B cell (primary cell): ENCODE measurements at places on chromosomes 5 and 9.

- peak; percentile 74 for DNase-seq
- H3K27ac ChIP-seq = no peak overlapping the region
- no peaks in the 10 kb centered on the region for H3K27me3 ChIP-seq
Observed at GRCh38 chr5:36728697-36729543, 122.5 kb downstream of the SLC1A3 start.

DNA sequence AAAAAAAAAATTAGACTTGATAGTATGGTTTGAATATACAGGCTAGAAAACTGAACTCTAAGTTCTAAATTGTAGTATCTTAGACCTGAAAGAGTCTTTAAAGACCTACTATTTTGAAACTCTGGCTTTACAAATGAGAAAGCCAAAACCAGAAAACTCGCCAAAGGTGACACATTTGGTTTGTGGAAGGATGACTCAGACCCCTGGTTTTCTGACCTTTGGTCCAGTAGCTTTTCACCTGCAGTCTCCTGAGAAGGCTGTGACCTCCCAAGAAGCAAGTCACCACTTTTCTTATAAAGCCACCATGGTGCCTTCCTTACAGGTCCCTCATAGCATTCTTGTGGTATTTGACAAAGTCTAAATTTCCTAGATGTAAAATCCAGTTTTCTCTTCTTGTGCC, 102.1 kb upstream of the CEP78 start:
- H3K27ac ChIP-seq = no peak overlapping the region
- H3K4me1 ChIP-seq = no peaks in the 10 kb centered on the region
- DNase-seq = no peak
- H3K36me3 ChIP-seq = no peaks in the 10 kb centered on the region
- H3K27me3 ChIP-seq = no peaks in the 10 kb centered on the region

DNA sequence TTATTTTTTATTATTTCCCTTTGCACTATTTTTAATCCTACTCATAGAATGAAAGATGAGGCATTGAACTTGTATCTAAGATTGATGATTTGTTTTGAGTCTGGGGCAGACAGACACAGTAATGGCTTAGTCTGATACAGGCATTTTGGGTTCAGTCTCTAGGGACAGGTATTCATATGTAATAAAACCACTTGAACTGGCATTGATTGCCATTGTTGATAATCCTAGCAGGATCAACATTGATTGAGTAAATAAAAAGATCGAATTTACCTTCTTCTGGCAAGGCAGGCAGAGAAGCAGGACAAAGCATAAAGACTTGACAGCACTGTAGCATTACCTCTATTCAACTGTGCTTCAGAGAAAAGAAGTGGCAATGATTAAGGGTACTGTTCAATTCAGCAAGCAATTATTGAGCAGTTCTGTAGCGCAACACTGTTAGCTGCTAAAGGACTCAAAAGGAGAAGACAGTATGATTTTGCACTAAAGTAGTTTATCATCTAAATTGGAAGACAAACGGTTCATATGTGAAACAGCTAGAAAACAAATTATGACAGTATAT, 144.4 kb downstream of the COMMD10 start:
- H3K4me3 ChIP-seq = no peak overlapping the region
- H3K27ac ChIP-seq = no peak overlapping the region

DNA sequence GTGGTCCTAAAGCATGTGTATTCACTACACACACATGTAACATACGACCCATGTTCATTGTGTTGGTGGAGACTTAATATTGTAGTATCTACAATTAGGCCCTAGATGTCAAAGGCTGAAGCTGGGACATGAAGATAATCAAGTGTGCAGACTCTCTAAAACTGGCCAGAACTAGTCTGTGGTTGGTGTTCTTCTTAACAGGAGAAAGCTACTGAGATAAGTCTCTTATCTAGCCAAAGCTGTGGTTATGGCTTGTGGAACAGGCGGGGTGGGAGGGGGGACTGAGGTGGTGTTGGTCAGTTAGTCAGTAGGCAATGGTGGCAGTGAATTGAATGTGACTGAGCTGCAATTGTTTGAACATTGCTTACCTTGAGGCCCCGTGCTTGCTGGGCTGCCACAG, 112.7 kb upstream of the SLC24A2 start:
- no peaks in the 10 kb centered on the region for H3K4me1 ChIP-seq
- no peaks in the 10 kb centered on the region for H3K36me3 ChIP-seq
- no peak overlapping the region for H3K4me3 ChIP-seq
- no peak for DNase-seq
- H3K27me3 ChIP-seq = no peaks in the 10 kb centered on the region

- H3K36me3 ChIP-seq = no peaks in the 10 kb centered on the region
- peaks cover 17% of the 10 kb centered on the region for H3K4me1 ChIP-seq
- no peaks in the 10 kb centered on the region for H3K27me3 ChIP-seq
- peak overlapping the region; percentile 96 for H3K4me3 ChIP-seq
- DNase-seq = no peak
Observed at GRCh38 chr5:159263569-159263905, 447 bp downstream of the UBLCP1 start.

DNA sequence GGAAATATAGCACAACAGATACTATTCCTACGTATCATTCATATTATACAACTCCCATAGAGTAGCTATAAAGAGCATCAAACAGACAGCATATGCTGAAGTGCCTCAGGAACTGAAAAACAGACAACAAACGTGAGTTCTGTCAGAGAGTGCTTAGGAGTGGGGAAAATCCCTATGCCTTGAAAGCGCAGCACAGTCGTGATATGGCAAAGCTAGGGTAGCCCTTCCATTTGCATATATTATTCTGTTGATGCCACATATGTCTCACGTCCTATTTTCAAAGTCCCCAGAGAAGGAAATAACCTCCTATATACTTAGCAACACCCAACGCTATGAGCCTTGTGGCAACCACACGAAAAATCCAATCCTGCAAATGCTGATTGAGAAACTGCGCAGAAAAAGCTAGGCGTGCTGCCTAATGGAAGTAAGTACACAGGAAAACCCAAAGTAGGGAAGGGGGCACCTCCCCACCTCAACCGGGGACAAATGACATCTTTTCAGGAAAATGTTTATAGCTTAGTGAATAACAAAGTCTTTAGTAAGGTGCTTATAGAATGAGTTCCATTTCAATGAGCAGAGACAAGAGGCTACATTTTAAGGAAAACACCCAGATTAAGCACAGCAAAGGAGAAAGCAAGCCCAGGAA, 105.1 kb downstream of the MED10 start:
- no peak overlapping the region for H3K4me3 ChIP-seq
- H3K27me3 ChIP-seq = no peaks in the 10 kb centered on the region
- H3K36me3 ChIP-seq = no peaks in the 10 kb centered on the region
- no peaks in the 10 kb centered on the region for H3K4me1 ChIP-seq
- DNase-seq = no peak

DNA sequence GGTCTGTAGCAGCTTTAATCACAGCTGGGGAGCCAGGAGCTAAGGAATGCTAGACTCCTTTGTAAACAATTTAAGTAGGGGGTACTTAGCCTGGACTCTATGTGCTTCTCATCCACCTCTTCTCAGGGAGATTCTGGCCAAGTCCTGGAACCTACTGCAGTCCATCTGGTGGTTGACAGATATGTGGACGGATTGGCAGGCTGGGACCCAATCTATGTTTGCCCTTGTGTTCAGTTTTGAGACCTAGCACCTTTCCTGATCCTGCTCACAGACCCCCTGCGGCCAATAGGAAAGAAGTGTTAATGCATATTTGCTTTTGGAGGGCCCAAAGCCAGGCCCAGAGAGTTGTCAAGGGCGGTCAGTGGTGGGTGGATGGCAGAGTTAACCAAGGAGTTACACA, 6.4 kb downstream of the SLC22A5 start:
- H3K27me3 ChIP-seq = no peaks in the 10 kb centered on the region
- no peaks in the 10 kb centered on the region for H3K36me3 ChIP-seq
- H3K27ac ChIP-seq = no peak overlapping the region

DNA sequence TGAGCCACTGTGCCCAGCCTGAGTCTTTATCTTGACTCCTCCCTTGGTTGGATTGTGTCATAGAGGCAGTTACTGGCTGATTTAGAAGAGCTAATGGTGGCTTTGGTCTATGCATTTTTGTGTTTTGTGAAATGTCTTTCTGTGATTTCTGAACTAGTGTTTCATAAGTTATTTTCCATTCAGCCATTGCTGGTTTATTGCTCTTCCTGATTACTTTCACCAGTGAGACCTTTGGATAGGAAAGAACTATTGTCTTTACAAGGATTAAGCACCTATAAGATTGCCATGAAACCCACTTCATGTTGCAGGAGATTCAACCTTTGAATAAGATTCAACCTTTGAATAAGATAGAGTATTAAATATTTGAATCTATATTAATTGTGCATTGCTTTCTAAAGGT, 8.7 kb upstream of the HAPLN1 start:
- no peaks in the 10 kb centered on the region for H3K27me3 ChIP-seq
- H3K27ac ChIP-seq = no peak overlapping the region

GRCh38 chr5:167793700-167794099, 497.7 kb upstream of the WWC1 start:
- H3K4me1 ChIP-seq = no peaks in the 10 kb centered on the region
- no peak for DNase-seq
- no peaks in the 10 kb centered on the region for H3K36me3 ChIP-seq
- H3K27ac ChIP-seq = no peak overlapping the region
- no peak overlapping the region for H3K4me3 ChIP-seq
- H3K27me3 ChIP-seq = no peaks in the 10 kb centered on the region

GRCh38 chr5:129972465-129973141, 68.3 kb downstream of the CHSY3 start:
- no peak overlapping the region for H3K4me3 ChIP-seq
- H3K27ac ChIP-seq = no peak overlapping the region
- H3K27me3 ChIP-seq = no peaks in the 10 kb centered on the region
- no peaks in the 10 kb centered on the region for H3K36me3 ChIP-seq
- no peak for DNase-seq

DNA sequence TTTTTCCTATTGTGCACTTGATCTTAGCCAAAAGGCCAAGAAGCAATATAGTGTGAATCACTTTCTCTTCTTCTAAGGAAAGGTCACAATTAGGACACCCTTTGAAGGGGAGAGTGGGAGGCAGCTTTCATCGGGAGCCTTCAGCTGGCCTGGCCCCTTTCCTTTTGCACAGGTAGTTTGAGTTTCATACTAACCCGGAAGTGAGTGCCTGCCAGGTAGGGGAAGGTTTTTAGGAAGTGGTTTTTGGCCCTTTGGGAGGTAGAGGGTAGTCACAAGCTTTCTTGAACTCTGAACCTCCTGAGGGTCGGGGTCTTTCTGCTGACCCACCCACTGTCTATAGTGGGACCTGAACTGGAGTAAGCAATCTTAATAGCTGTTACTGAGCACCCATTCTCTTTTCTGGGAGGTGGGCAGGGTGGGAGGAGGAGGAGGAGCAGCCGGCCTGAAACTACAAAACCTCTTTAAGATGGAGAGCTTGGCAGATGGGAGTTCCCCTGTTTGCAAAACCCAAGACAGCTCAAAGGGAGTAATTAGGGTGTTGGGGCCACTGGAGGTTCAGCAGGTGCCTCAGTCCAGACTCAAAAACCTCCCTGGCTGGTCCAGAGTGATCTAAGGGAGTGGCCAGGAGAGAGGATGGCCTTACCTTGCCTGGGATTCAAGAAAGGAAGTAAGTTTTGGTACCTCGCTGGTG, 6.0 kb downstream of the LARP1 start:
- H3K36me3 ChIP-seq = no peaks in the 10 kb centered on the region
- peak; percentile 77 for DNase-seq
- peaks cover 52% of the 10 kb centered on the region for H3K4me1 ChIP-seq
- no peaks in the 10 kb centered on the region for H3K27me3 ChIP-seq

- no peaks in the 10 kb centered on the region for H3K4me1 ChIP-seq
- H3K27me3 ChIP-seq = no peaks in the 10 kb centered on the region
- DNase-seq = no peak
- no peak overlapping the region for H3K27ac ChIP-seq
- H3K36me3 ChIP-seq = peaks cover 6% of the 10 kb centered on the region
- H3K4me3 ChIP-seq = no peak overlapping the region
Observed at GRCh38 chr5:100562821-100563220, 27.6 kb downstream of the FAM174A start.

DNA sequence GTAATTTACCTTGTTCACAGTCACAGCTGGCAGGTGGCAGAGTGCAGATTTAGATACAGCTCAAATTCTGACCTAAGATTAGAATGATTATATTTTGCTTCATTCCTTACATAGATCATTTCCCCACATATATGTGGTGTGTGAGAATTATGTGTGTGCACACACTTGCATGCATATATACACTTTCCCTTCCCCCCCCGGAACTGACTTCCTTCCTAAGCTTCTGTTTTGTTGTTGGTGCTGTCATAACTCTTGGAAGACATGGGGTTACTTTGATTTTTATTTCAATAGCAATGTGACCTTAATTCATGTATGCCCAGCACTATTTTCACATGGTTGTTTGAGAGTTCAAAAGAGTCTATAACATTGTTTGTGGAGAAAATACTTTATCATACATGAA, 112.8 kb downstream of the CMYA5 start:
- no peaks in the 10 kb centered on the region for H3K27me3 ChIP-seq
- no peaks in the 10 kb centered on the region for H3K36me3 ChIP-seq
- no peak for DNase-seq
- no peak overlapping the region for H3K27ac ChIP-seq

DNA sequence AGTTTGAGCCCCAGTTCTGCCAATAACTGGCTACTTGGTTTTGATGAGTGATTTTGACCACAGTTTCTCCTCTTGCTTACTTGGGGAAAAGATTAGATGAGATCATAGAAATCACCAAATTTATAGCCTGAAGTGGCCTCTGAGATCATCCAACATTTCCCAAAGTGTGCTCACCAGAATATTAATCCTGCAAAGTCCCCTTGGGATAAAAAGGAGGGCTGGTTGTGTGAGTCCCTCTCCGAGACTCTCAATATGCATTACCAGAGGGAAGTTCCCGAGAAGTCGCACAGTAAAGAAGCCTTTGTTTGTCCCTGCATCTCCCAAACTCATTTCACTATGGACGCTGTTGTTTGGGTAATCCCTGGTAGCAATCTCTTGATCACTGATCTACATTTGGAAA, 88.4 kb upstream of the ADRA1B start:
- no peak overlapping the region for H3K27ac ChIP-seq
- peaks cover 17% of the 10 kb centered on the region for H3K4me1 ChIP-seq
- no peaks in the 10 kb centered on the region for H3K36me3 ChIP-seq
- DNase-seq = no peak
- H3K4me3 ChIP-seq = no peak overlapping the region
- H3K27me3 ChIP-seq = peaks cover 4% of the 10 kb centered on the region

DNA sequence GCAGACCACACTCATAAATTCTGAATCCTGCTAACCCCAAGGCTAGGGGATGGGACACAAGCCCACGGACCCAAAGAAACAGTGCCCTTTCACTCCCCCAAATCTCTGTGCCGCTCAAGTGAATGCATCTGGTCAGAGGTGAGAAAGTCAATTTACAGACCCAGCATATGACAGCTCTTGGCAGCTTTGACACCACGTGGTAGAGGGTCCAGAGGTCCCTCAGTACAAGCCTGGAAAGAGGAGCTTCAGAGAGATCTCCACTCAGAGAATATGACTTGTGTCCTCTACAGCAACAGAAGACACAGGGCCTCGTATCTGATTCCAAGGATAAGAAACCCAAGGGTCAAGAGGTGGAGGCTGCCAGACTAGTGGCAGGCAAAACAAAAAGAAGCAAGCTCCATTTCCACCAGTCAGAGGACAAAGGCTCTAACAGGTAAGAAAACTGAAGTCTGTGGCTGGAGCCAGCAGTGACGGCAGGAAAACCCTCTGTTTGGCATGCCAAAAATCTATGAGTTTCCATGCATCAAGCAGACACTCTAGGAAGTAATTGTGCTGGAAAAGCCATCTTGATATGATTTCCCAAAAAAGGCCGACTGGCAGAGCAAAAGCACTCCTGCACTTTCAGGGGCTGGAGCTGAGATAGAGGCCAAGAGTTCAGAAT, 138.7 kb downstream of the UGCG start:
- peak; percentile 10 for DNase-seq
- peak overlapping the region; percentile 67 for H3K27ac ChIP-seq
- no peaks in the 10 kb centered on the region for H3K27me3 ChIP-seq
